ENCODE measurements at places on chromosomes 3 and 15. TPM values are rescaled to one million over a fixed set of nuclear protein-coding genes. Genes with fewer than 3 reads are reported as not detected.

GRCh38 chr15:78259232-78259631 lies 5.1 kb upstream of the DNAJA4 start:
- no peak for DNase-seq

DNA sequence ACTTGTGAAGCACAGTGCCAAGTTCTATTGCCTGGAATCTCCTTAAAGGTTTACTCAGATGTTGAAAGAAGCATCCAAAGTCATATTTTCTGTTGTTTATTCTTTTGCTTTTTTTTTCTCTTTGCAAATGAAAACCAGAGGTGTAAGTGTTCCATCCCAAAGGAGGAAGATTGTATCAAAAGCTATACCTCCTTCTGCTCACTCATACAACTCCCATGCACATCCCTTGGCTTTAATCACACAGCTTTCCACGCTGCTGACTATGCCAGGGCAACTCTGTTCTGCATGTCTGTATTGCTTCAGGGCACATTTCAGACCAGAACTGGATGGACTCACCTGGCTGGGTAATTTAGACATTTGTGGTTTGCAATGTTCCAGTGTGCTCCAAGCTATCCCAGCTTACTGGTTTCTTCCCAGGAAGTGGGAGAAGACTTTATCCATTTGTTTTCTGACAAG lies 399.6 kb upstream of the TBL1XR1 start:
- DNase-seq, result peak; percentile 65

The SLC9C1 gene
- total RNA-seq, result not detected

The ACKR4 gene
- 3.2 TPM for total RNA-seq

The HRG gene
- total RNA-seq, result not detected
